Hematopoietic multipotent progenitor cell treated with erythropoietin and hydrocortisone succinate and interleukin-3 and kit ligand, for 8 days (in vitro differentiated cells): ENCODE measurements at places on chromosomes 2 and 18.
A peak's percentile ranks its signal among the peaks of the same experiment; 100 is the strongest.

- no peak for DNase-seq
These were observed 64.5 kb downstream of the TSPYL6 start for GRCh38 chr2:54191361-54192135.

DNA sequence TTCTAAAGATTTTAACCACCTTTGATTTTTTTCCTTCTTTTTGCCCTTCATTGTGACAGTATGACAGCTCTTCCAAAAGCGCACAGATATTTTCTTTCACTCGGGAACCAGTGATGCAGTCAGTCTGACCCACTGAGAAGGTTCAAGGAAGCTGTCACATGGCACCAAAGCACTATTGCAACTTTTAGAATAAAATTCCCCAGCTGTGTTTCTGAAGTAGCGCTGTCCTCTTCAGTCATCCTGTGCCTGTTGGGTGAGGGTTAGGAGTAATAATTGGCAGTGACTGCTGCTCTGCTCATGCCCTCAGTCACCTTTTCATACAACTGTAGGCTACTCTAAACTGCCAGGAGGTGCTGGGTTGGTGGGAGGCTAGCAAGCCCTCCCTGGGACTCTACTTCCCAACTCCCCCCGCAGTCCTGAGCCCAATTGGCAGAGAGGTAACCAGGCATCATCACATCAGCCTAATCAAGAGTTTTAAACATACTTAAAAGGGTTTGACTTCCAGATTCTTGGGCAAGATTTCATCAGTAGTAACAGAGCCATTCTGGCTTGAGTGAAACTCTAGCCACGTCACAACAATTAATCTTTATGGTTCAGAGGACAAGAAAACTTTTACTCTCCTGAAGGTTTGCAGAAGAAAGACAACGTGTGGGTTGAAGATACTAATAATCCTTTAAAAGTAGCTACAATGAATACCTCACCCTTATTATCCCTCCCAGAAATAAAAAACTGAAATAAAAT is 473.3 kb downstream of the FBXO15 start:
- DNase-seq, result no peak

GRCh38 chr2:20540587-20541293 is 93.9 kb downstream of the RHOB start:
- DNase-seq, result no peak

GRCh38 chr2:235512699-235513053 is 18.8 kb downstream of the AGAP1 start:
- DNase-seq, result no peak

GRCh38 chr2:149167001-149167780 is 128.7 kb downstream of the LYPD6B start:
- DNase-seq, result no peak

GRCh38 chr2:83221258-83221657 is 1237.8 kb downstream of the SUCLG1 start:
- no peak for DNase-seq

- no peak for DNase-seq
These were observed 667.6 kb downstream of the STK39 start for GRCh38 chr2:167579826-167580225.

- DNase-seq, result peak; percentile 39
These were observed 308.2 kb downstream of the PIEZO2 start for GRCh38 chr18:10841203-10841602.

DNA sequence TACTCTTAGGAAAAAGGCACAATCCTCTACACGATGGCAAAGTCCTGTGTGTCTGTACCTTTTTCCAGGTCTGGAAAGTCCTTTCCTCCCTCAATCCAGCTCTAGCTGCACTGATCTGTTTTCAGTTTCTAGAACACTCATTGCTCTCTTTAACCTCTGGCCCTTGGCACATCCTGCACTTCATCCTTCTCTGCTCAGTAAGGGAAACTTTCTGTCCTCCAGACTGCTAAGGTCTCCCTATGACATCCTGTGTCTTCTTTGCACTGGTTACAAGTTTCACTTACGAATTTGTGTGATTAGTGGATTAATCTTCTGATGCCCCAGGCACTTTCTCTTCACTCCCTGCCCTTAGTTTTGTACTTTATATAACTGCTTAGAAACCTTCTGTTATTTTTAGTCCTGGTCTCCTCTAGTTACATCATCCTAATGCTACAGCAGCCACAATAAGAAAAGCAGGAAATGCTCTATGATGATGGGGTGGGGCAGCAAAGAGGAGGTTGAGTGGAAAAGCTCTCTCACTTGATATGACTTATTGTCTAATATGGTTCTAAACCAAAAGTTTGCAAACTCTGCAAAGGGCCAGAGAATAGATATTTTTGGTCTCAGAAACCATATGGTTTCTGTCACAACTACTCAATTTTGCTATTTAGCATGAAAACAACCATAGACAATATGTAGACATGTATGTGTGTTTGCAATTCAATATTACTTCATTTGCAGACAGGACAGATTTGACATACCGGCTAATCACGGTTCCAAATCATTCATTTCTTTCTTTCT is 568.2 kb downstream of the THSD7B start:
- DNase-seq, result no peak

- DNase-seq, result no peak
These were observed 5.5 kb upstream of the MGAT4A start for GRCh38 chr2:98736464-98736889.

- DNase-seq, result no peak
These were observed 3.8 kb upstream of the STEAP3 start for GRCh38 chr2:119219873-119220272.

DNA sequence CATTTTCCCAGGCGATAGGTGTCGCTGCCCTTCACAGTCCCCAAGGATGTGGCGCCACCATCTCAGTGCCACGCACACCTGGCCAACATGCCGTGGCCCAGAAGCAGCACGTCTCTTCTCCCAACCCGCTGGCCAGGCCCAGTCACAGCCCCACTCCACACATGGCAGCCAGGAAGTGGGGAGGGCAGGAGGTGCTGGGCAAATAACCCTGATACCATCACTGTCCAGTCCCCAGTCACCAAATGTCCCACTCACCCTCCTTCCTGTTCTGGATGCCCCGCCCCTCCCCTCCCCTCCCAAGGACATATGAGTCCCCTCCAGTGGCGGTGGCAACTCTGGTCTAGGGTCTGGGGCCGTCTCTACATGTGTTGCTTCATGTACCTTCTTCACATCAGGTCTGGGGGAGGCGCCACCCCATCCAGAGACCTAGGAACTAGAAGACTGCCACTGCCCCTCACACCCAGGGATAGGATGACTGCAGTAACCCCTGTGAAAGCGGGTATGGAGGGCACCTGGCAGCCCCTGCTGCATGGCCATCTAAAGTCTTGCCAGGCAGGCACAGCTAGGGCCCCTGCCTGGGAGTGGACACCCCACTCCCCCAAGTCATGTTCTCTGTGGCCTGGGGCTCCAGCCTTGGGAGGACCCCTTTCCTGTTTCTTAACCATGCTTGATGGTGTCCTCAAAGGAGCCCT is 7.3 kb upstream of the CAPN10 start:
- DNase-seq, result no peak

GRCh38 chr2:234029150-234029733 is 21.3 kb upstream of the SPP2 start:
- DNase-seq, result no peak

DNA sequence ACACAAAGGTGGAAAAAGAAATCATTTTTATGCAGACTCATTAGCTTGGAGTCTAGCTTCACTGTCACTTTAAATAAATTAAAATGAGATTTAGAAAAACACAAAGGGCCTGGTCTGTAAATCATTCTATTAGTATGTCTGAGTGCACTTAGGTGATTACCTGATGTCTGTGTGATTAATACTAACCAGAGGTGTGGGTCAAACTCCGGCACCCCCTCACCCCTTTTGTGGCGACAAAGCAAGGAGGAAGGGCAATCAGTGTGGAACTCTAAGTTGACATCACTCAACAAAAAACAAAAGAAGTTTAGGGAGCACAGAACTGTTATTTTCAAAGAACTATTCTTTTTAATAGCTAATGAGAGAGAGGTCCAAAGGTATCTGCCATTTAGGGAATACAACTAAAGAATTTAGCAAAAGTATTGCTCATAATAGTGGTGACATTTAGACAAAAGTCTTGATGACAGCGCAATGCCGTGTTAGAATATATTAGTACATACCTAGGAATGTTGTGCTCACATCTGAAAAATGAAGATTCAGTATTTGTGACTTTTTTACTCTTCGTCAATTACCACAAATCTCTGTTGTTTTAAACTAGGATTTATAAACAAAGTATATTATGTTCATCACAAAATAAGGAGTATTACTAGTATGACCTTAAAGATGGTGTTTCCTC is 66.3 kb downstream of the ZEB2 start:
- no peak for DNase-seq
